Occipital lobe (tissue), 3 donors: ENCODE measurements at places on chromosomes 1 and 21. TPM values are rescaled to one million over a fixed set of nuclear protein-coding genes. Genes with fewer than 3 reads are reported as not detected.

GRCh38 chr1:35882586-35882944 lies 444 bp upstream of the AGO1 start:
- no peak for DNase-seq

- no peak for DNase-seq
These were observed 64.8 kb downstream of the TP53BP2 start for GRCh38 chr1:223780949-223781348.

- no peak for DNase-seq
These were observed 12.4 kb downstream of the SKI start for GRCh38 chr1:2240270-2241156.

GRCh38 chr1:48028218-48029069 lies 31.3 kb upstream of the TRABD2B start:
- DNase-seq: no peak

- DNase-seq: no peak
These were observed 572.1 kb upstream of the BRINP3 start for GRCh38 chr1:191049781-191050180.

- no peak for DNase-seq
These were observed 77.0 kb downstream of the MORN1 start for GRCh38 chr1:2314273-2314802.

- DNase-seq: no peak
These were observed 83.4 kb downstream of the SETD4 start for GRCh38 chr21:35976929-35977328.

DNA sequence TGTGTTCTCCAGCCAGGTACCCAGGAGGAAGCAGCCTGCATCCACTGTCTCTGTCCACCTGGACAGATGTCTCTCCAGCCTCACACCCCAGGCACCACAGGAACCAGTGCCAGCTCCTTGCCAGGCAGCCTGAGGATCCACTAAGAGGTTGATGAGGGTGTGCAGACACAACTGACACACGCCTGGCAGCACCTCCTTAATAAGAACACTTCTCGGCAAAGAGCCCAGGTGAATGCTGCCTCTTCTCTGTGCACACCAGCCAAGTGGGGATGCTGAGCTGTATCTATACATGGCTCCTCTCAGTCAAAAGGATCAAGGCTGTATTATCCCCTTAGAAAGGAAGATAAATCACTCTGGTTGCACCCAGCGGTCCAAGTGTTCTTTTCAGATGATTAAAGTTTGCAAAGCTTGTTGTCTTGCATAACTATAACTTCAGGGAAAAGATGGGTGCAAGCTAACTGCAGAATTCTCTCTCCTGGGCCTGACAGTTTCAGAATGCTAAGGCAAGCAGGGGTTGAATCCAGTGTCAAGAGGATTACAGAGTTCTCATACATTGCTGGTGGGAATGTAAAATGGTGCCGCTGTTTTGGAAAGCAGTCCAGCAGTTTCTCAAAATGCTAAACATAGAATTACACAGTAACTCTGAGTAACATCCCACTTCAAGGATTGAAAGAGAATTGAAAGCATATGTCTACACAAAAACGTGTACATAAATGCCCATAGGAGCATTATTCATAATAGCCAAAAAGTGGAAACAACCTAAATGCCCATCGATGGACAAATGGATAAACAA lies 3.7 kb upstream of the CAPN8 start:
- no peak for DNase-seq

Gene TFF3
- not detected for total RNA-seq

Gene KLHDC8A
- 18.6 TPM for total RNA-seq

Gene SRGAP2B
- total RNA-seq: 61.8 TPM

Gene AADACL3
- not detected for total RNA-seq
